ENCODE measurements at places on chromosomes 16 and 17.

DNA sequence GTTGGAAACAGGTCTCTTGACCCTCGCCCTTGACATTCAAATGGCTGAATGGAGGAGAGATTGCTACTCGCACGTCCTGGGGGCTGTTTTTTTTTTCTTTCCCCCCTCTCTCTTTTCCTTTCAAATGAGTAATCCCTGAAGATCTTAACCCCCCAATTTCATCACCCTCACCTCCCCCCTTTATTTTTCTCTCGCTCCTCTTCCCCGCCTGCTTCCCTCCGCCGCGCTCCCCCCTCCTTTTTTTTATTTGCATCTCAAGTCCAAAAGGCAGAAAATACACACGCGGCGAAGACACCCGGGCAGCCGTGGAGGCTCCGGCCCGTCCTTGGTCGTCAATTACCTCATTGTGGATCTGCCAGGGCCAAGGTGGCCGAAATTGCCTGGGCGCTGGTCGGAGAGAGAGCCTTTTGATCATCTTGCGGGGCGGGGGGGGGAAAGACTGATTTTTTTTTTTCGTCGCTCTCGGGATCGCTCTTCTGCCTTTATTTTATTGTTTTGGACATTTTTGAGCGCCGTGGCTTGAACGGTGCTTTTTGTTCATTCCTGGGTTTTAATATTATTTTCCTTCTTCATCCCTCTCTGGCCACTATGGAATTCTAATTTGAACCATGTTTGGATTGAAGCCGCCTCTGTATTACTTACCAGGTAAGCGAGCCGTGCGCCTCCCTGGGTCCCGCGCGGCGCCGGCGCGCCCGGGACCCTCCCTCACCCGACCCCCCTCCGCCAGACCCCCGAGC, 57.2 kb upstream of the GSE1 start:
- peak; percentile 47 for DNase-seq

DNA sequence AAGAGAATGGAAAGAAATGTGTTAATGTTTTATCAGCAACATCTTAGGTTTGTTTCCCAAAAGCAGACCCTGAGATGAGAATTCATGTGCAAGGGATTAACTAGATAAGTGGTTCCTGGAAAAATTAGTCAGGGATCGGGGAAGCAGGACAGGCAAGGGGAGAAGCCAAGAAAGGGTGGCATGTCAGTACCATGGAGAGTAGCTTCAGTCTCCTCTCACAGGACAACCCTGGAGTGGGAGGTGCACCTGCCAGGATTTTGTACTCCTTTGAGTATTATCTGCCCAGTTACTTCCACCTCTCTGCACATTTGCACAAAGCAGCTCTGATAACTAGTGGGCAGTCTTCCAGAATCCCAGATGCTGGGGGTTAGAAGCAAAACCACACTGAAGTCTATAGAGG, 117.0 kb downstream of the RGS9 start:
- DNase-seq, result no peak

DNA sequence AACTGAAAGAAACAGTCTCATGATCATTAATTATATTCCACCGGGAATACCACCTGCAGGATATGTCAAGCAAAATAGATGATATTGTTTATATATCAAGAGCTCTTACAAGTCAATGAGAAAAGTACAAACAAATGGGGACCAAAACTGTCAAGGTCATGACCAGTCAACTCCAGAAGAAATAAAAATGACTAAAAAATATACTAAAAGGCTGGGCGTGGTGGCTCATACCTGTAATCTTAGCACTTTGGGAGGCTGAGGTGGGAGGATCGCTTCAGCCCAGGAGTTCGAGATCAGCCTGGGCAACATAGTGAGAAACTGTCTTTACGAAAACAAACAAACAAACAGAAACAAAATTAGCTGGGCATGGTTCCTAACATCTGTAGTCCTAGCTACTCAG, 49.8 kb upstream of the SCNN1B start:
- no peak for DNase-seq

DNA sequence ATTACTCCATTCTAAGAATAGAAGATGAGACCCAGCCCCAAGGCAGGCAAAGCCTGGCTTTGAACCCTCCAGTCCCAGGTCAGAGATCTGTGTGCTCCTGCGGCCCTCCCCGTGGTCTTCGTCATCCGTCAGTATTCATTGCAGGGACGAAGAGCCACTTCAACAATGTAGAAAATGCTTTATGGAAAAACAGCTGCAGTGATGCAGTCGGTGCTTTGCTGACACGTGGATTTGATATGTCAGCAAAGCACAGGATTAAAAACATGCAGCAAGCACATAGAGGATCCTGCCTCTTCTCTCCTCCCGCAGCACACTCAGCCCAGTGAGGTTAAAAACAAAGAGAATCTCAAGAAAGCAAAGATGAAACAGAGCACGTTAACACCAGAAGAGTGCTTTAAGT, 117.1 kb upstream of the AXIN2 start:
- DNase-seq, result no peak

- no peak for DNase-seq
These were observed 279.6 kb downstream of the HS3ST3B1 start for GRCh38 chr17:14580499-14580898.

DNA sequence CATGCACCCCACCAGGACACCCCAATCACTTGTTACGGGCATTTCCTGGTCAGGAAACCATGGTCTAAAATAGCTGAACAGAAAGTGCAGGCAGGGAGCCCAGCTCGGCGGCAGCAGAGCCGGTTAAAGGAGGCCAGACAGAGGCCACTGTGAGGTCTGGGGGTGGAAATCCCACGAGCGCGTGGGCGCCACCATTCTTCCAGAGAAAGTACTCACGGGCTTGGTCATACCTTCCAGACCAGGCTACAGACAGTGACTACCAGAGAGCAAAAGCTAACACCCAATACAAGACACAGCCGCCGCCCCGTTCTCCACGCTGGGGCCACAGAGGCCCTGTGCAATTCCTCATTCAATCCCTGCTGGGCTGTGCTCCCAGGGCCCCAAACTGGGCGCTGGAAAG, 11.9 kb downstream of the CEP131 start:
- DNase-seq, result peak; percentile 65

- no peak for DNase-seq
These were observed 2.8 kb downstream of the P2RX5 start for GRCh38 chr17:3693141-3693540.

DNA sequence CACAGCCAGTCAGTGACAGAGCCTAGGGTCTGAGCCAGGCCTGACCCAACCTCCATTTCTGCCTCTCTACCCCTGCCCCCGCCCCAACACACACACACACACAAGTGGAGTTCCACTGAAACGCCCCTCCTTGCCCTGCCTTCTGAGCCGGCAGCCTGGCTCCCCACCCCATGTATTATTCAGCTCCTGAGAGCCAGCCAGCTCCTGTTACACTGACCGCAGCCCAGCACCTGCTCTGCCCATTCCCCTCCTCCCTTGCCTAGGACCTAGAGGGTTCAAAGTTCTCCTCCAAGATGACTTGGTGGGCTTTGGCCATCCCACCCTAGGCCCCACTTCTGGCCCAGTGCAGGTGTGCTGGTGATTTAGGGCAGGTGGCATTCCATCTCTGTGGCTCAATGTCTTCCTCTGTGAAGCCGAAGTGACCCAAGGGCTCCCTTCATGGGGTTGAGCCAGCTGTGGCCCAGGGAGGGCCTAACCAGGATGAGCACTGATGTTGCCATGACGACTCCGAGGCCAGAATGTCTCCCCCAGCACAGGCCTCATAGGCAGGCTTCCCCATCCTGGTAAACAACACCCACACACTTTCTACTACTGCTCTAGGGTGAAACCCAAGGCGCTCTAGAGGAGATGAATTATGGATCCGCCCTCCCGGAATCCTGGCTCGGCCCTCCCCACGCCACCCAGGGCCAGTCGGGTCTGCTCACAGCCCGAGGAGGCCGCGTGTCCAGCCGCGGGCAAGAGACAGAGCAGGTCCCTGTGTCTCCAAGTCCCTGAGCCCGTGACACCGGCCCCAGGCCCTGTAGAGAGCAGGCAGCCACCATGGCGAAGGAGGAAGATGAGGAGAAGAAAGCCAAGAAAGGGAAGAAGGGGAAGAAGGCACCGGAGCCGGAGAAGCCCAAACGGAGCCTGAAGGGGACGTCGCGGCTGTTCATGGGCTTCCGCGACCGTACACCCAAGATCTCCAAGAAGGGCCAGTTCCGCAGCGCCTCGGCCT, 9.7 kb downstream of the MYO15A start:
- DNase-seq, result no peak
